Muscle of back (tissue), 13 donors: ENCODE measurements at places on chromosomes 2 and 18. TPM values are rescaled to one million over a fixed set of nuclear protein-coding genes. Genes with fewer than 3 reads are reported as not detected.

- DNase-seq: no peak
These were observed 53.9 kb downstream of the MBP start for GRCh38 chr18:77078690-77079070.

The AGXT gene
- polyA plus RNA-seq: not detected

GRCh38 chr2:191041418-191042161, 27.6 kb upstream of the STAT1 start:
- no peak for DNase-seq

The DNAJC5G gene
- not detected for polyA plus RNA-seq

DNA sequence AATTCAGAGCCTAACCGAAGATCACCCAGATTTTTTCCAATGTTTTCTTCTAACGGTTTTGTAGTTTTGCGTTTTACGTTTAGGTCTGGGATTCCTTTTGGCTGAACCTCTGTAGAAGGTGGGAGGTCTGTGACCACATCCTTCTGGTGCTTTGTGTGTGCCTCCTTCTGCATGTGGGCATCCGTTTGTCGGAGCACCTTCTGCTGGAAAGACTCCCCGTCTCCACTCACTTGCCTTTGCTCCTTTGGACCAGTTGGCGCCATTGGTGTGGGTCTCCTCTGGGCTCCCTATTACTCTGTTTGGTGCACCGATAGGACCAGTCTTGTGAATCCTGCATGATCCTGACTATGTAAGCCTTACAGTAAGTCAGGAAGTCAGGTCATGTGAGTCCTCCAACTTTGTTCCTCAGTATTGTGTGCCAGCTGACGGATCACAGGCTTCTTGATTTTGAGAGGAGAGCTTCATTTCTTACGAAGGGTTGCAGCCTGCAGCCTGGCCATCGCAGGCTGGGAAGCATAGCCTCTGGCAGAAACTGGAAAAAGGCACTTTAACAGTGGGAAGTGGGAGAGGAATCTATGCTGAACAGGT, 13.6 kb downstream of the AQP12A start:
- no peak for DNase-seq

DNA sequence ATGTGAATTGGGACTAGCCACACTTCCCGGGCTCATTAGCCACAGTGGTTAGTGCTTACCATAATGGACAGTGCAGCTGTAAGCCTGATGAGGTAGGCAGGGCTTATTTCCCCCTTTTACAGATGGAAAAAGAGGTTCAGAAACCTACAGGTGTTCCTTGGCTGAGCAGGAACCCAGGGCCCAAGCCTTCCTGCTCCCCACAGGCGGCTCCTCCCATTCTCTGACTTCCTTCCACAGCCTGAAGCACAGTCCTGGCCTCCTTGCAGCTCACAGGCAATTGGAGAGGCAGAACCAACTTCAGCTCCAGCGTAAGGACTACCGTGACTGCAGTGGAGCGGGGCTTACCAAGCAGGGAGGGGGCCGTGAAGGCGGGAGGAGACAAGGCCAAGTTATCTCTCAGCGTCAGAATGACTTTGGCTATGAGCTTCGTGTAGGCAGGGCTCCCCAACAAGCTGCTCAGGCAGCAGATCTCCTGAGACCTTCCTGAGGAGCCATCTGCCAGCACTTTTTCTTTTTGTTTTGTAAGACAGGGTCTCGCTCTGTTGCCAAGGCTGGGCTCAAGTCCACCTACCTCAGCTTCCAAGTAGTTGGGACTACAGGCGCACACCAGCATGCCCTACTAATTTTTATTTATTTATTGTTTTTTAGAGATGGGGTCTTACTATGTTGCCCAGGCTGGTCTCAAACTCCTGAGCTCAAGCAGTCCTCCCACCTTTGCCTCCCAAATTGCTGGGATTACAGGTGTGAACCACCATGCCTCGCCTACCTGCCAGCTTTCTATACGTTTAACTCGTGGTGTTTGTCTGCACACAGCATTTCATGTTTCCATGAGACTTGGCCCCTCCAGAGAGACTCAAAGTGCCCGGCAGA, 34.2 kb upstream of the NT5DC4 start:
- no peak for DNase-seq

- no peak for DNase-seq
These were observed 376.6 kb downstream of the EIPR1 start for GRCh38 chr2:3000968-3001367.

The DYNC2LI1 gene
- polyA plus RNA-seq: 17.1 TPM

The ST3GAL5 gene
- 33.4 TPM for polyA plus RNA-seq

The ADGRF3 gene
- polyA plus RNA-seq: 0.62 TPM

DNA sequence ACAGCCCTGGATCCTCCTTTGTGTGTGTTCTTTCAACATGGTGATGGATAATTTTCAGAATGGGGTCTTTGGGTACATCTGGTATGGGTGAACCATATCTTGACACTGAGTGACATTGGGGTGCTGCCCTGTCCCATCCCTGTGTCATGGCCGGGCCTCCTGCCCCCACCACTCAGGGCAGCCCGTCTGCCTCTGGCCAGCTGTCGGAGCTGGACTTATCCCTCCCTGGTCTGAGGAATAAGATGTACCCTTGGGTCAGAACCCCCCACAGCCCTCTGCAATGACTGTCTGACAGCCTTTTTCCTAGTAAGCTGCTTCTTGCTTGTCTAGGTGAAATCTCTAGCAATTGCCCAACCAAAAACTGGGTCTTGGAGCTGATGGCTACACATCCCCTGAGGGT, 142.9 kb downstream of the SH3RF3 start:
- DNase-seq: no peak

GRCh38 chr2:1830936-1831619, 86.8 kb upstream of the PXDN start:
- no peak for DNase-seq

The ZFP36L2 gene
- 52.6 TPM for polyA plus RNA-seq

The TET3 gene
- 8.8 TPM for polyA plus RNA-seq

GRCh38 chr2:5562865-5563264, 129.3 kb upstream of the SOX11 start:
- DNase-seq: no peak

- no peak for DNase-seq
These were observed 14.4 kb downstream of the NEMP2 start for GRCh38 chr2:190519975-190520767.

The GKN1 gene
- polyA plus RNA-seq: not detected

GRCh38 chr18:49185623-49186022, 234.9 kb upstream of the SMAD7 start:
- DNase-seq: no peak

- no peak for DNase-seq
These were observed 159.7 kb upstream of the BOD1L2 start for GRCh38 chr18:56987236-56987635.

DNA sequence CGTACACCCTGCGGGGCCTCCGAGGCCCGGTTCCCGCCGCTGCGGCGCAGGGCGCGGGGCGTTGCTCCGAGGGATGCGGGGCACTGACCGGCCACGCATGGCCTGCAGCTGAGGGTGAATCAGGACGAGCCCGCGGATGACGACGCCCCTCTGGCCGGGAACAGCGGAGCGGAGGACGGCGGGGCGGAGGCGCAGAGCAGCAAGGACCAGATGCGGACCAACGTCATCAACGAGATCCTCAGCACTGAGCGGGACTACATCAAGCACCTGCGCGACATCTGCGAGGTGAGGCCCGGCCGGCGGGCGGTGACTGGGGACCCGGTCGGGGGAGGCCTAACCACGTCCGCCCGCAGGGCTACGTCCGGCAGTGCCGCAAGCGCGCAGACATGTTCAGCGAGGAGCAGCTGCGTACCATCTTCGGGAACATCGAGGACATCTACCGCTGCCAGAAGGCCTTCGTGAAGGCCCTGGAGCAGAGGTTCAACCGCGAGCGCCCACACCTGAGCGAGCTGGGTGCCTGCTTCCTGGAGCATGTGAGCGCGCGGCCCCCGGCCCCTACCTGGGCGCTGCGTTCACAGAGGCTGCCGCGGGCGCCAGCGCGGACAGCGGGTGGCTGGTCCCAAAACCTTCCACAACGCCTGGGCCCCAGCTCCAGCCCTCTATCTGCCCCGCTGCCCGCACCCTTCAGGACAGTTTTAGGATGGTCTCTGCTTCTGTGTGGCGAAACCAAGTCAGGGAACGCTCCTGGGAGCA, 53.2 kb downstream of the FAM168B start:
- DNase-seq: no peak

The DYNAP gene
- polyA plus RNA-seq: not detected

DNA sequence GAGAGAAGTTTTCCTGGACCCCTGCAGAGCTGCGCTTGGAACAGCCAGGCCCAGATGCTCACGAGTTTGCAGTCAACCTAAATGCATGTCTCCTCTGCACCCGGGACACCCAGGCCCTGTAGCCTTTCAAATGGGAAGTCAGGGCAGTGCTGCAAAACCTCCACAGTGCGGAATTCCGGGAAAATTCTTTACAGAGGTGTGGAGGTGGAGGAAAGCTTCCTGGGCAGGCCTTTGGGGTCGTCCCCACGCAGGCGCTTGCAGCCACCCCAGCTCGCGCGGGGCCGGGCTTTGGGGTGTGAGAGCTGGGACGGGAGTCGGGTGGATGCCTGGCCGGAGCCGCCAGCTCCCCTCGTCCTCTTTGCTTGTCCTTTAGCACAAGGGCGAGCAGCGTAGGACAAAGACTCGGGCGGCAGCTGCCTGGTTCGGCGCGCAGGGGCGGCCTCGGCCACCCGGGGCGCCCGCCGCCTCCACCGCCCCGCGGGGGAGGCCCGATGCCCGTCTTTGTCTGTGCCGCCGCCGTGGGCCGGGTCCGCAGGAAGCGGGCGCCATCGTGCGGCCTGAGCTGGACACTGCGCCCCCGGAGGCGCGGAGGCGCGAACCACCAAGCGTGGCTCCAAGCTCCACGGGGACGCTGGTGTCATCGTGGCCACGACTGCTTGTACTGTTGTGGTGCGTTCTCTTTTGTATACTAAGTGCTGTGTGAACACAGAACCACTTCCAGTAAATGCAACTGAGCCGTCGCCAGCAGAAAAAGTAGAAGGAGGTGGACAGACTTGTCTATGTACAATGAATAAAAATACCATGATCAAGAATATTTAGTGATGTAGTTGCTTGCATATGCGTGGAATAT, 28.2 kb upstream of the BCL11A start:
- peak; percentile 72 for DNase-seq

- no peak for DNase-seq
These were observed 46.4 kb downstream of the ABCG8 start for GRCh38 chr2:43885132-43885632.

GRCh38 chr2:206867006-206867405, 72.3 kb upstream of the CPO start:
- no peak for DNase-seq

The FAM161A gene
- 7.3 TPM for polyA plus RNA-seq

The CNDP1 gene
- 0.15 TPM for polyA plus RNA-seq

- no peak for DNase-seq
These were observed 2.1 kb downstream of the EML6 start for GRCh38 chr2:54725343-54726099.

The PARD6G gene
- polyA plus RNA-seq: 5.1 TPM

DNA sequence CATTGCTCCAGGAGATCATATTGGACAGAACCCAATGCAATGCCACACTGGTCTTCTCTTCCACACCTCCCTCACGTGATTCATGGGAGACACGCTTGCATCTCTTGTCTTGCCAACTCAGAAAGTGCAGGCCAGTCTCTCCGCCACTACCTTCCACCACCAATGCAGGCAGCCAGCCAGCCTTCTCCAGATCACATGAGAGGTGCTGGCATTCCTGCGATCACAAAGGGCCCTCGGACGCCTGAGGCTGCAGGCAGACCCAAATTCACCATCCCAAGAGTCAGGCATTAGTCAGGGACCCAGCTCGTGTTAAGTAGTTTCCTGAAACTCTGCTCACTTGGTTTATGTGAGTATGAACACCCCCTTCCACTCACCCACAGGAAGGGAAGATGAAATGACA, 437.0 kb upstream of the ETAA1 start:
- DNase-seq: no peak

The TXNDC2 gene
- polyA plus RNA-seq: 0.09 TPM

GRCh38 chr2:231257763-231258162, 59.3 kb downstream of the ARMC9 start:
- no peak for DNase-seq

The VWA3B gene
- 0.13 TPM for polyA plus RNA-seq

The MRPL44 gene
- 25.4 TPM for polyA plus RNA-seq

The COLEC12 gene
- 42.8 TPM for polyA plus RNA-seq

- DNase-seq: no peak
These were observed 18.7 kb downstream of the ITPRID2 start for GRCh38 chr2:181910028-181910831.

- no peak for DNase-seq
These were observed 99.3 kb downstream of the KLHL29 start for GRCh38 chr2:23484275-23484674.

- no peak for DNase-seq
These were observed 66.5 kb downstream of the THNSL2 start for GRCh38 chr2:88236666-88237065.

The MBD2 gene
- 47.9 TPM for polyA plus RNA-seq

The LYG1 gene
- 3.3 TPM for polyA plus RNA-seq

DNA sequence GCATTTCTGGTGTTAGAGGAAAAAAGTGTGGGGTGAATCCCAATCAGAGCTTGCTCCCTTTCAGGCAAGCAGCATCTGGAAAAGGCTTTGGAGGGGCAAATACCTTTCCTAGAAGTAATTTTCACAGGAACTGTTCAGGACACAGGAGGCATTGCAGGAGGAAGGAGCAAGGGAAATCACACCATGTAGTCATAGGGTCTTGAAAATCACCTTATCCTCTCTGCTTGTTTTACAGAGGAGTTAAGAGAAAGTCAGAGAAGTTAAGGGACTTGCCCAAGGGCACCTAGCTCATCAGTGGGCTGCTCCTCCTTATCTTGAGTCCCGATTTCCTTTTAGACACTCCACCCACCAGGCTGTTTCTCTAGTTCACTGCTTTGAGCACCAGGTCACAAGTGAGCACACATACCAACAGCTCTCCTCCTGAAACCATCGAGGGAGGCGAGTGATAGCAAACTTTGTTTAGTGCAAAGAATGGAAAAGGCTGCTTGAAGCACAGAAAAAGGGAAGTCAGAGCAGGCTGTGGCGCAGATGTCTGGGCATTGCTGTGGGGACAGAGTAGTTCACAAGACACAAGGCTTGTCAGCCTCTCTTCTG, 89.2 kb upstream of the CXCR4 start:
- DNase-seq: no peak

DNA sequence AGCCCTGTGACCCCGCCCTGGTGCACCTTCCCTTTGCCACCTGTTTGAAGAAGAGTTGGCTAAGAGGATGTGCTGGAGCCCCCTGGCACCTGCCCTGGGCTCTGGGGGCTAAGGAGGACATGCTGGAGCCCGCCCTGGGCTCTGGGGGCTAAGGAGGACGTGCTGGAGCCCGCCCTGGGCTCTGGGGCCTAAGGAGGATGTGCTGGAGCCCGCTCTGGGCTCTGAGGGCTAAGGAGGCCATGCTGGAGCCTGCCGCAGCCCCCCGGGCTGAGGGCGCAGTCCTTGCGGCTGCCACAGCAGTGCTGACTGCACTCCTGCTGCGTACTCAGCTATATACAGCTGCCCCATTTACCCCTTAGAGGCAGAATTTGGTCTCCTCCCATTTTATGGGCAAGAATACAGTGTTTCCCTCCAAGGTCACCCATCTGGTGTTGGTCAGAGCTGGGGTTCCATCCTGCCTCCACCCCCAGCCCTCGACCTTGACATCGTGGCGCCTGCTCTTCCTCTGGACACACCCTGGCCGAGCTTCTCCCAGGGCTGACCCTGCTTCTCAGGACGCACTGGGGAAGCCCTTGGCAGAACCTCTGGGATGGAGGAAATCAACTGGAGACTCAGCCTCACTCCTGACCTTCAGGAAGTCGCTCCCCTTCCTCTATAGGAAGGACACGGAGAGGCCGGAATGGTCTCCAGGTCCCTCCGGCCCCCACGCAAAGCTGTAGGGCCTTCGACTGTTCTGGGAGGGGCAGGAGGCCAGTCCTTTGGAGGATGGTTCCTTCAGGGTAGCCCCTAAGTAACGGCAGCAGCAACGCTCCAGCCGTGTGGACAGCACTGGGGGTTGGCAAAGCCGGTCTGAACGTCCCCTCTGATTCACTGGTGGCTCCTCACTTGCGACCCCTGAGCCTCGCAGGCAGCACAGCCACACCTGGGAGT, 65.0 kb upstream of the HPCAL1 start:
- DNase-seq: no peak
